Fibroblast of skin of left quadriceps (primary cell): ENCODE measurements at places on chromosomes 12 and 14.

- DNase-seq, result no peak
Observed at GRCh38 chr14:57746563-57746962, 119.3 kb downstream of the SLC35F4 start.

GRCh38 chr12:121649819-121650353, 19.6 kb downstream of the MORN3 start:
- no peak for DNase-seq

DNA sequence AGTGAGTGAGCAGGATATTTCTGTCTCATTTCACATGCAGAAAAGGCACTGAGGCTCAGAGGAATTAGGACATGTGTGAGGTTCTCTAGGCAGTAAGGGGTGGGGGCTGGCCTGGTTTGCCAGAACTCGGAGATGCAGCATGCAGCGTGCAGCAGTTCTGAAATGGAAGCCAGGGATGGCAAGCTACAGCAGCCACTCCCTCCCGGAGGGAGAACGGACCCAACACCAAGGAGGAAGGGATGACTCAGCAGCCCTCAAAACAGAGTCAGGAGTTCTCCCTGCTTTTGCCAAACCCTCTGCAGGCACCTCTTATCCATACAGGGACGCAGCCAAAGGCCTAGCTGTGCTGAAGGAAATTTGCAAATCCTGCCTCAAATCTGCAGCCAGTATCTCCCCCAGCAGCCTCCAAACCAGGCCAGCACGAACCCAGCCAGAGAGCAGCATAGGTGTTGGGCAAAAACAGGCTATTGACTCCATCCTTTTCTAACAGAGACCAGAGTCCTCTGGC, 10.3 kb upstream of the SERPINA3 start:
- DNase-seq, result peak; percentile 73

GRCh38 chr14:61347826-61348443, 26.6 kb downstream of the PRKCH start:
- DNase-seq, result no peak

DNA sequence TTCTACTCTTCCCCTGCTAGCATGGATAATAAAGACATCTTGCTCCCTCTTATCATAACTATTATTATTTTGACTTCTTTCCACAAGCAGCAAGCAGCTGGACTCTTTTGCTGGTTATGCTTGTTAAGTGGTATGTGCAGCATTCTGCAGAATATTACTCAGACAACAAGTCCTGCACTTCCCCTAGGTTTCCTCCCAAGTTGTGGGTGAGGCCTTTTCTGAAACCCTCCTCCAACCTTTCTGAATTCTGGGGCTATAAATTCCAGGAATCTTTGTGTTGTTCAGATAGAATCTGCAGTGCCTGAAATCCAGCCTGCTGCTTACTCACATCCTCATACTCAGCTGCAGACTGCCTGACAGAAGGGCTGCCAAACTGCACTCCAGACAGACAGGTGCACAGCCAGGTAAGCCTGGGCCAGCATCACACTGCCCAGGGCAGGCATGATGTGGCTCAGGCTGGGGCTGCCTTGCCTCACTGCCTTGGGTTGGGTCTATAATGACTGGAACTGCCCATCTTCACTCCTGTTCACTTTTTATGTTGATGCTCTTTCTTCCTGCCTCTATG, 6.2 kb upstream of the DHRS2 start:
- no peak for DNase-seq

- DNase-seq, result no peak
Observed at GRCh38 chr12:14892726-14893505, 7.3 kb upstream of the MGP start.

- DNase-seq, result no peak
Observed at GRCh38 chr12:62776997-62777396, 158.0 kb downstream of the PPM1H start.

GRCh38 chr14:101733211-101733610, 28.3 kb upstream of the PPP2R5C start:
- DNase-seq, result no peak

DNA sequence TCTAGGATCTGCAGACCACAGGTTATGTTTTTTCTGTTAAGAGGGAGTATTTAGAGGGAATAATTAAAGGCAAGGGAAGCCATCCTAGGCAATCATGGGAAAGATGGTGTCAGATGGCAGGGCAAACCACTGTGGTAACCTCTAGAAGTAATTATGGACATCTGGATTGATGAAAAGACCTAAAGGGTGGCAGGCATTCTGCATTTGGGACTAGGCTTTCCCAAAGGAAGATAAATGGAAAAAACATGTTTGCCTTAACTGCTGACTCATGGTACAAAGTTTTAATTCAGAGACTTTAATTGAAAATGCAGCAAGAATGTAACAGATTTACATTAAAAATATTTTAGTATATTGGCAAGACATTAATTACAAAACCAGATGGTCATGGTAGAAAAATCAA, 88.1 kb downstream of the TMEM30B start:
- DNase-seq, result peak; percentile 83

DNA sequence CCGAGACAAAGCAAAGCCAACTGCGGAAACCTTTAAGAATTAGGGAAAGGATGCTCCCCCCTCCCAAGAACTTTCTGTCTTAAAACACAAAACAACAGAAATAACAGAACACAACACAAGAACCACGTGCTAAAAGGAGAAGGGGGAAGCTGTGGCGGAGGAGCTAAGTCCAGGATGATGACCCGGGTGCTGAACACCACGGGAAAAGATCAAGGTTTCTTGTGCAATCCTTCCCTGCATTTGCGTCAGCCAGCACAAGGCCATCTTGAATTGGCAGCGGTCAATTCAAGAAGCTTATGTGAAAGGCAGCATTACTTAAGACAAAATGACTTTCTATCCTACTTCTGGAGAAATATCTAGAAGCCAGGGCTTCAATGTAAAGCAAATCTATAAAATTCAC, 11.0 kb upstream of the CREBL2 start:
- DNase-seq, result no peak

- DNase-seq, result no peak
Observed at GRCh38 chr14:68283378-68284123, 464.0 kb downstream of the RAD51B start.

GRCh38 chr12:82688035-82688501, 1.4 kb downstream of the TMTC2 start:
- no peak for DNase-seq

GRCh38 chr12:71011261-71011660, 90.7 kb upstream of the PTPRR start:
- peak; percentile 8 for DNase-seq

GRCh38 chr12:39966256-39966655, 139.6 kb downstream of the SLC2A13 start:
- no peak for DNase-seq

GRCh38 chr12:120536064-120536791, 2.1 kb downstream of the RNF10 start:
- no peak for DNase-seq

DNA sequence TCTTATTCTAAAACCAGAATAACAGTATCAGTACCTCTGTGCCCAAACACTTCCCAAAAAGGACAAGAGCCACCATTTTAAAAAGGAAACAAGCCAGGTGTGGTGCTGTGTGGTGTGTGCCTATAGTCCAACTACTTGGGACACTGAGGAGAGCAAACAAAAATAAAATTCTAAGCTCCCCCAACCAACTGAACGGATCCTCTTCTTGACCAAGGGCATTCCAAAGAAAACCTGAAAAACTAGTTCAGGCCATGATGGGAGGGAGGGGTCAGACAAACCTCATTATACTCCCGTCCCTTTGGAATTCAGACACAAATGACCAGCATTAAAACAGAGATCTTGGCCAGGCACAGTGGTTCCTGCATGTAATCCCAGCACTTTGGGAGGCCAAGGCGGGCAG, 20.5 kb downstream of the SLC11A2 start:
- no peak for DNase-seq

- DNase-seq, result no peak
Observed at GRCh38 chr14:58824796-58825195, 187.0 kb downstream of the DACT1 start.

- no peak for DNase-seq
Observed at GRCh38 chr14:103762541-103762940, 46.9 kb downstream of the ZFYVE21 start.

DNA sequence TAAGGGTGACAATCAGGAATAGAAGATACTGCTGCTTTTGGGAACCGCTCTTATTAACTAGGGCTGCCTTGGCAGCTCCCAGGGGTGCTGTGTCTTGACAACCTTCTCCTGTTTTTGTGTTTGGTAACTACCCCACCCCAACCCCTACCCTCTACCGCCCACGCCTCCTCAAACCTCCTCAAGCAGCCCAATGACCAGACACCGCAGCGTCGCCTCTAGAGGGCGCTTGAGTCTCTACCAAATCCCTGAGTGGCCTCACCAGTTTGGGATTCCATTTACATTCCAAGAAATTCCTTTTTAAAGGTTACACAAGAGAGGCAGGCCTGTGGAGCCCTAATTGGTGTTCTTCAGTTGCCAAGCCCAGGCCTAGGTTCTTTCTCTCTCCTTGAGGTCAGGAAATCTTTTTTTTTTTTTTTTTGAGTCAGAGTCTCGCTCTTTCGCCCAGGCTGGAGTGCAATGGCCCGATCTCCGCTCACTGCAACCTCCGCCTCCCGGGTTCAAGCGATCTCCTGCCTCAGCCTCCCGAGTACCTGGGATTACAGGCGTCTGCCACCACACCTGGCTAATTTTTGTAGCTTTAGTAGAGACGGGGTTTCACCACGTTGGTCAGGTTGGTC, 72.4 kb upstream of the USP44 start:
- DNase-seq, result peak; percentile 74

DNA sequence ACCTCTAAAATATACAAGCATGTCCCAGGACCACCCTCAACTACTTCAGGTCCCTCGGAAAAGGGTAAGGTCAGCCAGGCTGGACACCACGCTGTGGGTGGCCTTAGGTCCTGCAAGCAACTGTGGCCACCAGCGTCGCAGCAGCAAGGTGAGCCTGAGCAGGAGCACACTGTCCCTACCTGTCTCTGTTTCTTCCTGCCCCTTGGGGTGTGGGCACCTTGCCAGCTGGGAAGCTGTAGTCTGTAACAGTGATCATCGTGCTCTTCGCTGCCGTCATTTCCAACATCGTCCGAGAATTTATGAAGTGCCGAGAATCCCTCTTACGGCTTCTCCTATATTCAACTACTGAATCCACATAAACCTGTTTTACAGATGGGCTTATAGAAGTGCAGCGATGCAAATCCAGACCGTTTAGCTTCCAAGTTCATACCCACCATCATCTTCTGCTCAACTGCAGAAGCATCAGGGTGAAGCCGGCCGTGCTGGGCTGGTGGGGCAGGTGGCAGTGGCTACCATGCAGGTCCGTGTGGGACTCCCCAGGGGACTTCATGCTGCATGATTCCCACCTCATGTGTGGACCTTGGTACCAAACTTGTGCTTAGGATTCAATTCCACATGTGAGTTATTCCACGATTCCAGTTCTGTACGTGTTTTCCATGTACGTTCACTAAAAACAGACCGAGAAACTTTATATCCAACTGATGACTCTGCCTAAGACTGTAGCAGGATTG, 361.3 kb upstream of the SFSWAP start:
- DNase-seq, result no peak

DNA sequence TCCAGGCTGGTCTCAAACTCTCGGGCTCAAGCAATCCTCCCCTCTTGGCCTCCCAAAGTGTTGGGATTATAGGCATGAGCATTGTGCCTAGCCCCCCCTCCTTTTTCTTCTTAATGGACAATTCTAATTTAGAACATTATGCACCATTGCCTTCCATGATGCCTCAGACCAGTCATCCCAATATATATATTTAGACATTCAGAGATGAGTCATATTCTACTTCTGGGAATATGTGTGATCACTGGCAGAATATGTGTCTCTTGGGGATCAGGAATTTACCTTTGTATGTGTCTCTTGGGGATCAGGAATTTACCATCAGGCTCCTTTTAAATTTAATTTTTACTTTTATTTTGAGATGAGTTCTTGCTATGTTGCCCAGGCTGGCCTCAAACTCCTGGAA, 7.5 kb upstream of the CCDC177 start:
- DNase-seq, result no peak

DNA sequence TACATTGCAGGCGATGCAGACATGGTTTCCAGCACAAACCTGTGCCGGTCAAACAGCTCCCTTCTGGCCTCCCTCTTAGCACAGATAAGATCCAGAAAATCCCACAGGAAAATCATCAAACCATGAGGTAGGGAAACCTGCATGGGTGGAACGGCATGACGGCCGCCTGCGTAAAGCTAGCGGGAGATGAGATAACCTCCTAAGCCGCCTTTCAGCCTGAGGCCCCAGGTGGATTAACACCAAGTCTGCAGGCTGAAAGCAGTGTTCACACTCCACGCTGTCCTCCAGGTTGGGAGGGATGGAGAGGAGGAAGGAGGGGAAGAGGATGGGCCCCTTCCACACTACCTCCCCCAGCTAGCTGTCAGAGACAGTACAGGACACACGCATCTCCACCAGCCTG, 63.8 kb downstream of the TSPAN11 start:
- DNase-seq, result no peak

- DNase-seq, result no peak
Observed at GRCh38 chr12:92365836-92366235, 220.2 kb upstream of the BTG1 start.

DNA sequence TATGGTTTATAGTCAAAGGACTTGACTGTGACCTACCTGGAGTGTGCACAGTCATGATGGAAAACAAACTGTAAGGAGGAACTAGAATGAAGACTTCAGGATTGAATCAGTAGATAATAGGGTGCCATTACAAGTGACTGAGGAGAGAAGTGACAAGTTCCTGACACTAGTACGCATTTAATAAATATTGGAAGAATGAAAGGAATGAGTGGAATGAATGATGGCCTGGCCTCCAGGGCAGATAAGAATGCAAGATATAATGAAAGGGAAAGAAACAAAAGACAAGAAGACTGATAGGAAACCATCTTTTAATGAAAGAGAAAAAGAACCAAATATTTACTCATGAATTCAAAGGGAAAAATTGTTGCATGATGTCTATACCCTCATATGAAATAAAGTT, 44.7 kb upstream of the NEDD1 start:
- DNase-seq, result no peak

- DNase-seq, result no peak
Observed at GRCh38 chr14:68342216-68342763, 450.6 kb downstream of the ZFP36L1 start.

DNA sequence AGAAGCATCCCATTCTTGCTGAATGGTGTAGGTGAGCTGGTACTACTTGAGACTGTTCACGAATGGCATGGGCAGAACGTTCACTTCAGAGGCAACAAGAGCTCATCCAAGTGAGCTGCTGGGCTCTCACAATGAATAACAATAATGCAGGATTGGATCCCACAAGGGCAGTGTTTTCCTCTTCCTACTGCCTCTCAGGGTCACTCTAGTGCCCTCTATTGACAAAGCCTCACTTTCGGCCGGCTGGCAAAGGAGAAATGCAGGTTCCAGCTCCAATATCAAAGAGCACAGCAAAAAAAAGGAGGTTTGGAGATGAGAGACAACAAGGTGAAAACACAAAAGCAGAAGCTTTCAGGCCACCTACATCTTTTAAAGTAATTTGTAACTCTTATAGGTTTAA, 74.6 kb upstream of the MYF6 start:
- DNase-seq, result no peak
